NCI-H2029 (cell line): ENCODE measurements at places on chromosomes 1 and 21.

DNA sequence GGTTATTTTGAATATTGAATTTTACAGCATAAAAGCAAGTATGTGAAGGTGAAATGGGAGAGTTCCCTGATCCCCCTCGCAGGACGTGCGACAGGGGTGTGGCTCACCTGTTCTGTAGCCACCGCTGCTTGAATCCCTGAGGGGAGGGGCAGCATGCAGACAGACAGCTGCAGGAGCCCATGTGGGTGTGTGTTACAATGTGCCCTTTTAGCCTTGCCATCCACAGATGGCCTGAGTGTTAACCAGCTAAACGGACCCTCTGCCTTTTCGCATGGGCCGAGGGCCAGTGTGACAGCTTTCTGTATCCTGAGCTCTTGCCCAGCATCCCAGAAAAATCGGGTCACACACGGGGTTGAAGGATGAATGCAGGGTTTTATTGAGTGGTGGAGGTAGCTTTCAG is 43.3 kb downstream of the JAM2 start:
- DNase-seq = no peak

DNA sequence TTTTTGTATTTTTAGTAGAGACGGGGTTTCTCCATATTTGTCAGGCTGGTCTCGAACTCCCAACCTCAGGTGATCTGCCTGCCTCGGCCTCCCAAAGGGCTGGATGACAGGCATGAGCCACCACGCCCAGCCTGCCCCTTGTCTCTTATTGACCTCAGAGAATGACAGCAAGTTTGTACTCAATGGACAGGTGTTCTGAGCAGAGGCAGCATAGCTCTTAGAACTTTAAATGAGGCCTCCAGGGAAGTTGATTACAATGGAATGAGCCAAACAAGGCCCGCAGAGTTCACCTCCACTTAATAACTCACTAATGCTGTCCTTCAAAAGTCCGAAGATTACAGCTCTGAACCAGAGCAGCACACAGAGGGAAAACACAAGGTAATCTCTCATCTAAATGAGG is 10.9 kb downstream of the TMPRSS2 start:
- no peak for DNase-seq

DNA sequence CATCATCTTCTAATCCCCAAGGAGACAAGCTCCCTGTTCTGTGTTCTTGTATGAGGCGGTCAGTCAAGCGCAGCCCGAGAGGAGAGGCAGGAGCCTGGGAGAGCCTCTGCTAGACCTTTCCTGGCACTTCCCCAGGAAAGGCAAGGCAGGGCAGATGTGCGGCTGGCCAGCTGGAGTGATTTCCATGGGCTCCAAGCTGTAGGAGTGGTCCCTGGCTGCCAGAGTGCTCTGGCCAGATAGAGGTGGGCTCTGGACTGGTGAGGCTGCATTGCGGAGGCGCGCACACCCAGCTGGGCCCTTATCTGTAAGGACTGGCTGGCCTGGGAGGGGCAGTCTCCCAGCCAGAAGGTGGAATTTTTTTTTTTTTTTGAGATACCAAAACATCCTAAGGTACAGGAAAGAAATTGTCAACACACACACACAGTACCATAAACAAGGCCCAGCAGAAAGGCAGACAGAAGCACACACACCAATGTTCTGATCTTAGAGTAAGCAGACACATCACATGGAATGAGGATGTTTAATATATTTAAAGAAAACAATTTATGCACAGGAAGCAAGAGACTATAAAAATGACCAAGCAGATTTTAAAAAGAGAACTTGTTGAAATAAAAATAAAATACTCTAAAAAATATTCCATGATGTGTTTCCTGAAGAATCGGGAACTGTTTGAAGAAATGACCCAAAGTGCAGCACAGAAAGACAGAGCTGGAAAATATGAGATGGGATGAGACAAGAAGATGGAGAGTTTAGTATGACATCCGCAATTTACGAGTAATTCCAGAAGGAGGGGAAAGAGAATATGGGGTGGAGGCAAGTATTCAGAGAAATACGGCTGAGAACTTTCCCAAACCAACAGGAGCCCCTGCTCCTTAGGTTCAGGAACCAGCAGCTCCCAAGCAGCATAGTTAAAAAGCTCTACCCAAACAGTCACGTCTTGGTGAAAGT is 13.4 kb downstream of the IBA57 start:
- no peak for DNase-seq

GRCh38 chr21:45051580-45052434 is 22.6 kb upstream of the ADARB1 start:
- no peak for DNase-seq

- DNase-seq = no peak
Observed at GRCh38 chr1:62941780-62942179, 157.8 kb downstream of the ATG4C start.

GRCh38 chr1:61606448-61607312 is 118.3 kb downstream of the TM2D1 start:
- no peak for DNase-seq

GRCh38 chr1:235297579-235297978 is 30.4 kb downstream of the ARID4B start:
- DNase-seq = no peak

DNA sequence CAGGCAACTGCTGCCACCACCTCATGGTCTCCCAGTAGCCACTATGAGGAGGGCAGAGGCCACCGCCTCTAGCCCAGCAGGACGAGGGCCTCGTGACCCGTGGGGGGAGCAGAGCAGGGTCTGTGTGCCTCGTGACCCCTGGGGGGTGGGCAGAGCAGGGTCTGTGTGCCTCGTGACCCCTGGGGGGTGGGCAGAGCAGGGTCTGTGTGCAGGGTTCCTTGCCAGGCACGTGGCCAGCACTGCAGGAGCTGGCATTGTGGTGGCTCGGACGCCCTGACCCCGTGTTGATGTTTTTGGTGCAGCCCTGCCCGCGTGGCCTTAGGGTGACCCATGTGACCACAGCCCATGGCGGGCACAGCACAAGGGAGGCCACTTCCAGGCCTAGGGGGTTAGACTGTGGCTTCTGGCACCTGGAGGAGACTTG is 52.8 kb downstream of the SLX9 start:
- DNase-seq = no peak

DNA sequence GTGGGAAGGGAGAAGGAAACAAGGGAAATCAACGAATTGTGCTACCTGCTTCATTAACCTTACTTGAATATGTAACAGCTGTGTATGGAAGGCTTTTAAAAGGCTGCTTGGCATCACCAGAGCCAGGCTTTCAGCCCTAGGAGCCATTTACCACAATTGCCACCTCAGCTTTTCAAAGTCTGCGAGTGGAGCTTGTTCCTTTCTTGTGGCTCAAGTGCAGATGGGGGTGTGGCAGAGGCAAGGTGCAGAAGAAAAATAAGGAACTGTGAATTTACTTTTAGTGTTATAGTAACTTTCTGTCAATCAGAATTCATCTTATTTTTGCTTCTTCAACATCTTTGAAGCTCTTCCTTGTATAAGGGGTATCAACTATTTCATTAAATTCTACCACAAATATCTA is 17.6 kb downstream of the CLCA2 start:
- no peak for DNase-seq

DNA sequence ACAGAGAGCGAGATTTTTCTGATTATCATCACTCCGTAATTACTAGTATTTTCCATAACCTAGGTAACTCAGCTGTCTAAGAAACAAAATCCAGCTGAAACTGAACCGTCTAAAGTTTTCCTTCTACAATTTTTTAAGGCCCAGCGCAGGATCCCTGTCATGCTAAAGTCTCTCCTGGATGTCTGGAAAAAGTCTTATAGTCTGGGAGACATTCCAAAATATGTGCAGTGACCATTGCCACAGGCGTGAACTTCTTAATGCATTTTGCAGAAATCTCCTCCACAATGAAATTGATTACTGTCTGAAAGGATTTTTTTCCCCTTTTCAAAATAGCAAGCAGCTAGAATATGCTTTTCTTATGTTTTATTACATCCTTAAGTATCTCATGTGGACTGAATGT is 209.3 kb upstream of the C1orf105 start:
- no peak for DNase-seq

GRCh38 chr1:21176586-21177555 is at the start of gene EIF4G3:
Gene EIF4G3, minus strand, starts transcription at chr1:21176897. Its CDS starts 174,155 bp downstream, at chr1:21002742.
- peak; percentile 95 for DNase-seq

DNA sequence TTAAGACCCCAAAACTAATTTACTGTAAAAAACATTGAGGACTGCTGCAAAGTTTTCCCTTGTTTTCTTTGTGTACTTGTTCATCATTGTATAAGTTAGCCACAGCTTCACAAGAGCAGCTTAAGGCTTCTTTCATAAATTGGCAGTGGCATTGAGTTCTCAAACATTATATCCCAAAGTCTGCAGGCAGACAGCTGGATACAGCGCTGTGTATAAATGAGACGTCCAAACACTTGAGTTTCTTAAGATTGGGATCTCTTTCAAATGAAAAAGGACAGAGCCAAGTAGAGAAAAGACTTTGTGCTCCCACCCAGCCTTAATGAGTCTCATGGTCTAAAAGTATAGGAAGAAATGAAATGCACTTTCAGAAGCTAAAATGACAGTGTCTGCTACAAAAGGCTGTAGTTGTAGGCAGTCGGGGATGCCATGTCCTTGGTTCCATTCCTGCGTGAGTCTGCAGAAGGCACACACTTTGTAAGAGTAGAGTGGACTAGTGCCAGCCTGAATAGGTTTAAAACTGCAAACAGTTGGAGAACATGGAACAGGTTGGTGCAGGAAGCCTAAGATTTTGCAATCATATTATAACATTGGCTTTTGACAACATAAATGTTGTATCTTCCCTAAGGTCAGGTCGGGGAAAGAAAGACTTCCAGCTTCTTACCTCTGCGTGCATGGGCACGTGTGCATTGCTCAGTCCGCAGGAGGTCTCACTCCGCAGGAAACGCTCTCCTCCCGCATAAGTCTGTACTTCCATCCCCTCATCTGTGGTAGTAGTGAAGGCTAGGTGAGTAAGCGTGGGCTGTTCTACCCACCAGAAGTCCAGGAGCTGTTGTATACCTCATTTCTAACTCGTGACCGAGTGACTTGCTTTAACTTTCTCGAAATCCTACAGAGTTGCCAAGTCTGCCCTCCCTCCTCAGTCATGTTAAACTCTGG is 94.4 kb downstream of the CD247 start:
- no peak for DNase-seq
